Myometrial cell (primary cell): ENCODE measurements at places on chromosomes 5 and 9. TPM values are rescaled to one million over a fixed set of nuclear protein-coding genes. Genes with fewer than 3 reads are reported as not detected.

The TNFSF8 gene
- total RNA-seq = not detected in 2 replicates

The ECM2 gene
- 0.53 and 1.2 TPM in 2 replicates for total RNA-seq

The EPB41L4B gene
- total RNA-seq = 0.29 TPM in 1 of 2 replicates, not detected in the other

The SLC1A1 gene
- total RNA-seq = 2.0 and 3.2 TPM in 2 replicates

The IFNA13 gene
- not detected in 2 replicates for total RNA-seq

The IFNE gene
- total RNA-seq = not detected in 2 replicates

The HRCT1 gene
- 0.18 and 0.86 TPM in 2 replicates for total RNA-seq

The GABRG2 gene
- not detected in 2 replicates for total RNA-seq

The TAF1L gene
- not detected in 2 replicates for total RNA-seq

The SHOC1 gene
- total RNA-seq = under 0.01 TPM in 2 replicates

The ZCCHC7 gene
- 9.8 and 11.3 TPM in 2 replicates for total RNA-seq

The ADAMTSL2 gene
- not detected in 2 replicates for total RNA-seq

The SLC6A7 gene
- total RNA-seq = not detected in 2 replicates

The PCDHGB2 gene
- 0.53 and 0.86 TPM in 2 replicates for total RNA-seq

The DNAI1 gene
- total RNA-seq = under 0.01 TPM in 1 of 2 replicates, not detected in the other

The IL13 gene
- not detected in 2 replicates for total RNA-seq

The OR1Q1 gene
- total RNA-seq = not detected in 2 replicates

The DMRTA1 gene
- total RNA-seq = under 0.01 TPM in 1 of 2 replicates, not detected in the other

The ENTPD2 gene
- total RNA-seq = 0.58 TPM in 1 of 2 replicates, not detected in the other

The MEGF10 gene
- not detected in 2 replicates for total RNA-seq

The PIP5KL1 gene
- 0.71 and 1.2 TPM in 2 replicates for total RNA-seq

The GRIN1 gene
- total RNA-seq = not detected in 2 replicates

The SPARC gene
- total RNA-seq = 1,768 and 1,842 TPM in 2 replicates

The TLX3 gene
- not detected in 2 replicates for total RNA-seq

The SV2C gene
- not detected in 2 replicates for total RNA-seq

The EIF4EBP3 gene
- 0.53 and 3.5 TPM in 2 replicates for total RNA-seq
